Activated CD4-positive, alpha-beta memory T cell treated with anti-CD3 and anti-CD28 coated beads for 36 hours (primary cell): ENCODE measurements at places on chromosomes 1 and 21. TPM values are rescaled to one million over a fixed set of nuclear protein-coding genes. Genes with fewer than 3 reads are reported as not detected.

Gene CAMTA1
- 68.9 TPM for total RNA-seq

Gene NTNG1
- total RNA-seq, result not detected

Gene HMCN1
- total RNA-seq, result not detected

Gene PLEKHG5
- 2.2 TPM for total RNA-seq

Gene KCNK1
- total RNA-seq, result 5.0 TPM

Gene IVL
- total RNA-seq, result not detected

Gene OR2M3
- total RNA-seq, result not detected

Gene IGSF3
- total RNA-seq, result 4.1 TPM

Gene POLR3GL
- total RNA-seq, result 27.3 TPM

DNA sequence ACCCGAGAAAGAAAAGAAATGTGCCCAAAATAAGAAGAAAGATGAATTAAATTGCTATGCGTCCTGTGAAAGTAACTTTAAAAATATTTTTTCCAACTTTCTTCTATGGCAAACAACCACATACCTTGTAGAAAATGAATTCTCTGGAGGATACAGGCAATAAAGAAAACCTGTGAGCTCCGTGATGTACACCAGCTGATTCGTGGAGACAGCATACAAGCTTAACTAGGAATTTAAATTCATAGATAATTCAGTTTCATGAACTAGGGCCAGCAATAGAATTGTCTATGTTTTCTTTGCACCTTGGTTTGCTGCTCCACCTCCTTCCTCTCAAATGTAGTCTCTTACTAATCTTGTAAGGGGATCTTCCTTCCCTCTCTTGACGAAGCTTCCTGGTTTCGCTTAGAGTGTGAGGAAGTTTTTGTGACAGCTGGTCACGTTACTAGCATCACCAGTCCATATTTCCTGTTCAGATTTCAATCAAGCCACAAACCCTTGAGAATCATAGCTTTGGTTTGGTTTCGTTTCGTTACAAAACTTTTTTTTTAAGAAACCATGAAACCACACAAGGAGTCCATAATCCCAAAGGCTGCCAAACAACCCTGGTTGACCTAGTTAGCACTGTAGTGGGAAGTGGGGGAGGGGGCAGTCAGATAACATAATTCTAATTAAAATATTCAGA lies 35.8 kb downstream of the GREM2 start:
- peak; percentile 13 for DNase-seq

- no peak for DNase-seq
These were observed 69.6 kb downstream of the UBIAD1 start for GRCh38 chr1:11342621-11343032.

- no peak for DNase-seq
These were observed 1.9 kb upstream of the SLFNL1 start for GRCh38 chr1:41023279-41023990.

DNA sequence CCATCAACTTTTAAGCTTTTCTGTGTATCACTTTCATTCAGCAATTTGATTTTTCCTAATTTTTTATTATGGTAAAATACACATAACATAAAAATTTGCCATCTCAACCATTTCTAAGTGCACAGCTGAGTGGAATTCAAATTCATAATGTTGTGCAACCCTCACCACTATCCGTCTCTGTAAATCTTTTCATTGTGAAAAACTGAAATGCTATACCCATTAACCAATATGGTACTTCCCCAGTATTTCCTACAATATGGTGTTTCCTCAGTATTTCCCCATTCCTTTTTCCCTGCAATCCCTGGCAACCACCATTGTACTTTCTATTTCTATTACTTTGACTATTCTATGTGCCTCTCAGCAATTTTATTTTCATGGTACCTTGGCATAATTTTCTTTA lies 6.8 kb downstream of the STPG1 start:
- no peak for DNase-seq

GRCh38 chr1:48940962-48941732 lies 164.5 kb upstream of the BEND5 start:
- DNase-seq, result no peak

DNA sequence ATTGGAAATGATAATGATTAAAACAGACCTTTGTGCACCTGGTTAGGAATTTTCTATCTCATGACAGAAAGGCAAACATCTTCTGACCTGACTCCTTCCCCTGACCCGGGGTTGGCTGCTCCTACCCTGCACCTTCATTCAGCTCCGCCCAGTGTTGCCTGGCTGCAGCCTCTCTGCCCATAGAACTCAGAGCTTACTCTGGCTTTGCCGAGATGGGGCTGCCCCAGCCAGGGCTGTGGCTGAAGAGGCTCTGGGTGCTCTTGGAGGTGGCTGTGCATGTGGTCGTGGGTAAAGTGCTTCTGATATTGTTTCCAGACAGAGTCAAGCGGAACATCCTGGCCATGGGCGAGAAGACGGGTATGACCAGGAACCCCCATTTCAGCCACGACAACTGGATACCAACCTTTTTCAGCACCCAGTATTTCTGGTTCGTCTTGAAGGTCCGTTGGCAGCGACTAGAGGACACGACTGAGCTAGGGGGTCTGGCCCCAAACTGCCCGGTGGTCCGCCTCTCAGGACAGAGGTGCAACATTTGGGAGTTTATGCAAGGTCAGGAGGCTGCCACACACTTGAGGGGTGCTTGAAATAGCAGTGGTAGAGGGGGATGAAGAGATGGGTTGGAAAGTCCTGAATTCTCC lies at the start of gene DIO1:
Gene DIO1, plus strand, starts transcription at position 189 of the 638 bp plus-strand sequence. Its CDS starts 24 bp downstream, at position 213.
- DNase-seq, result peak; percentile 30

DNA sequence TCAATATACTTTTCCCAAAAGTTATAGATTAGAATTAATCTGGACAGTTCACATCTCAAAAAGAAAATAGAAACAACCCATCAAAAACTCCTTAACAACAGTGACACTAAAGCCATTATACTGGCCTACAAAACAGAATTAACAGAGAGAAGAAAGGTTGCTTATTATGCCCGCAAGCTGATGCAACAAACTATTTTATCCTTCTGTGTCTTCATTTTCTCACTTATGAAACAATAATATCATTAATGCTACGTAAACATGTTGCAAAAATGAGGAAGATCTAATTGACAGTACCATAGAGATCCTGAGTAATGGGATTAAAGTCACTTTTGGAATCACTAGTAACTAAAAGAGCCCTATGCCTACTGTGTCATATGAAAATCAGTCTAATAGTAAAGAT lies 32.6 kb downstream of the LPGAT1 start:
- DNase-seq, result no peak

GRCh38 chr1:41627491-41628280 lies 143.2 kb upstream of the EDN2 start:
- DNase-seq, result no peak

GRCh38 chr1:57637155-57637554 lies 213.3 kb upstream of the DAB1 start:
- DNase-seq, result no peak

- no peak for DNase-seq
These were observed 49.6 kb downstream of the TNFRSF8 start for GRCh38 chr1:12112711-12113161.
